ENCODE measurements at places on chromosomes 1 and 21. TPM values are rescaled to one million over a fixed set of nuclear protein-coding genes. Genes with fewer than 3 reads are reported as not detected.

DNA sequence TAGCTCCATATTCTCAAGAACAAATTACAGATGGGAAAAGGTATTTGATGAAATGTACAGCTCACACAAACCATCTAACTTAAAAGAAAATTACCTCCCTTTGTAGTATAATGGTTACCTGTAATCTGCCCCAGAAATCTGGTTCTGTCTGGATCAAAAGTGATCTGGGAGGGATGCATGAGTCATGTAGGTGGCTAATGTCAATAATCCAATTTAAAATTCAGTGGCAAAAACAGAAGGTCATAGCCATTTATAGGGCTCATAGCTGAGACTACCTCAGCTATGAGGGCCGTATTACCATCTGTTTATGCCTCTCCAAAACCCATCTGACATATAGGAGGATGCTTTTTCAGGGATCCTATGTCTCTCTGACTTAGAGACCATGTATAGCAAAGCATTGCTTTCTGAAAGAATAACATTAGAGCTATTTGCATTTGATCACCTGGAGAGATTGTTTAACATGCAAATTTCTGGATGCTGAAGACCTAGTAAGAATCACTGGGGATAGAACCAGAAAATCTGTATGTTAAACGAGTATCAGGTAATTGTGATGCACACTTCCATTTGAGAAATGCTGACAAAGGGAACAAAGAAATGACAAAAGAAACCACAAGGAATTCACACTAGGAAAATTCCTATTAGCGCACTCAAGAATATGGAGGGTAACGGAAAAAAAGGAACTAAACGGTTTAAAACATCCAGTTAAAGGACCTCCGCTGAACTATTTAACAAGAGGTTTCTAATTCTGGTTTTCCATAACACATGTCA is 17.6 kb downstream of the PAXBP1 start:
- DNase-seq: no peak

DNA sequence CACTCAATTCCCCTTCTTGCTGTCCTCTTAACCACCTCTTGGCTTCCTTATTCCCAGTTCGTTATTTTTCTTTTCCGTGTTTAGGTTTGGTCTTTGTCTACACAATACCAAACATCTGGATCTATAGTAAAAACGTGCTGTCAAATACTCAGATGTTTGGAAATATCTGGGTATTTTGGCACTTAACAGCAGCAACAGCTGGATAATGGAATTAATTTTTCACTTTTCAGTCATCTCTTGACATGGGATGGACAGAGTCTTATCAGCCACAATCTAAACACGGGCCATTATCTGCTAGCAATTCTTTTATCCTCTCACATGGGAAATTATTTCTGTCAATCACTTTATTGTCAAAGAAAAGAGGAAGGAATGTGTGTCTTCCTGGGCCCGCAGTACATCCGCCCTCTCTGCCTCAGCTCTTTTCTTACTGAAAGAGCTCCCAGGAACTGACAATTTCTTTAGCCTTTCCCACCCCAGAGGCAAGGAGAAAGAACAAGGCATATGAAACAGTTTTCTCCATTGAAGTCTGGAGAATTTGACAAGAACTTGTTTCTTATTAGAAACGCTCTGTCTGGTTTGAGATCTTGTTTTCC is 13.4 kb downstream of the NHLH2 start:
- no peak for DNase-seq

GRCh38 chr1:9826087-9826486 is 2.3 kb upstream of the CLSTN1 start:
- DNase-seq: no peak

GRCh38 chr1:53899206-53899628 is 5.2 kb downstream of the DIO1 start:
- no peak for DNase-seq

- DNase-seq: no peak
These were observed 71.2 kb downstream of the PSMG1 start for GRCh38 chr21:39111931-39112550.

GRCh38 chr1:35605867-35606182 is 32.7 kb downstream of the TFAP2E start:
- DNase-seq: no peak

GRCh38 chr1:196400478-196401451 is 207.5 kb downstream of the KCNT2 start:
- peak; percentile 84 for DNase-seq

GRCh38 chr1:43184995-43185394 is 12.9 kb downstream of the CFAP57 start:
- DNase-seq: no peak

The KPRP gene
- total RNA-seq: 231 TPM

The LINGO4 gene
- total RNA-seq: 0.34 TPM

The DNAJC6 gene
- 3.6 TPM for total RNA-seq

The TBX19 gene
- 7.5 TPM for total RNA-seq

The MMEL1 gene
- total RNA-seq: 0.27 TPM

The PIGP gene
- 13.4 TPM for total RNA-seq
